NCI-H1092 (cell line): ENCODE measurements at places on chromosomes 2 and 18.

GRCh38 chr2:154740361-154740760 lies 41.9 kb downstream of the KCNJ3 start:
- DNase-seq: peak; percentile 10

DNA sequence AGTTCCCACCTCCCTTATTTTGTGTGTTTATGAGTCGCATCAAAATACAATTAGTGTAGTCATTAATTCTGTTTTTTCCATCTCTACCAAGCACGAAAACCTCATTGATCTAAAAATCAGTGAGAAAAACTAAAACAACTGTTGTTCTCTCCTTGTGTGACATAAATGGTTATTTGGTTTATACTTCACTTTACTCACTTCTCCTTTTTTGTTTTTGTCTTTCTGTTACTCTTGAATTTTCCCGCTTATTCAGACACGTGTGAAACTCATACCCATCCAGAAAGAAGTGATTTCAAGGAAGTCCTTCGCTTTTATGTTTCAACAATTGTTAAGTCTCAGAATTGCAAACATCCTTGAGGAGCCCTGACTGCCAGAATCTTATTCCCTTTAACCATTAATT lies 121.6 kb downstream of the EML6 start:
- no peak for DNase-seq

GRCh38 chr2:25585189-25585588 lies 88.2 kb downstream of the DTNB start:
- DNase-seq: no peak

GRCh38 chr2:150097901-150098531 lies 389.5 kb downstream of the RND3 start:
- DNase-seq: no peak

DNA sequence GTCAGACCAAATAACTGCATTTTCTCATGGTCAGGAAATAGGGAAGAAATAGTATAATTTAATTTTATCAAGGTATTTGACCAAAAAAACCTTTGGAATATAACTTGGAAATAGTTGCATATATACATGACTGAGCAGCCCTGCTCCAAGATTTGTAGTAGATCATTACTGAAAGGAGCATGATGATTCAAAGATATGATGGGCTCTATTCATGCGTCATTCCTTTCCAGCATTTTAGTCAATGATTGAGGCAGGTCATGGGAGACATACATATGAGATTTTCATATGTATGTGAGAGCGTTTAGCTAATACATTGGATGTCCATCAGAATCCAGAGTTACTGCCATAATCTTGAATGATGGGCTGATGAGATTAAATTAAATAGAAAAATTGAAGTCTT lies 74.5 kb downstream of the CAB39 start:
- no peak for DNase-seq

GRCh38 chr2:64698177-64698643 lies 44.5 kb upstream of the SERTAD2 start:
- DNase-seq: no peak

- no peak for DNase-seq
Measured at GRCh38 chr18:77461062-77461688, 211.5 kb downstream of the GALR1 start.

GRCh38 chr2:73855526-73855925 lies 26.8 kb downstream of the STAMBP start:
- no peak for DNase-seq

GRCh38 chr2:5720426-5720825 lies 28.2 kb downstream of the SOX11 start:
- DNase-seq: no peak

DNA sequence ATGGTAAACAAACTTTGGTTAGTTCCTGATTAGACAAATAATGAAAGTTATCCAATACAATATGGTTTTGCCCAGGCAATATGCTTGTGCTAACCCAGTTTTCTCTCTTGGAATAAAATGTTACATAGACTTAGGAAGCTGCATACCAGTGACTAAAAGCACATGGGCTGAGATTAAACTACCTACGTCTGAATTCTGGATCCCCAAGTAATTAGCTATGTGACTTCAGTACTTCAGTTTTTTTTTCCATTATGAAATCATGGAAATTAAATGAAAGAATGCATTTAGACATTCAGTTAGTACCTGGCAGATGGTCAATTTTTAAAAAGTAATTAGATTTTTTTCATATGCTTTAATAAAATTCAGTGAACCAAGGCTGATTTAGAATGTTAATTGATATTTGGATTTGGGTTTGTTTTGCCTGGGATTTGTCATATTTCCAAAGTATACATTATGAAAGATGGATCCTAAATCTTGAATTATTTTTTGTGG lies 213.9 kb downstream of the PTH2R start:
- DNase-seq: no peak

- no peak for DNase-seq
Measured at GRCh38 chr2:214560618-214561190, 149.8 kb downstream of the VWC2L start.

GRCh38 chr18:63848159-63848558 lies 39.3 kb upstream of the SERPINB2 start:
- DNase-seq: peak; percentile 59

- DNase-seq: no peak
Measured at GRCh38 chr18:58819051-58819450, 45.6 kb upstream of the ZNF532 start.

GRCh38 chr2:240512666-240513535 lies 44.9 kb downstream of the ANKMY1 start:
- DNase-seq: no peak

GRCh38 chr2:8508766-8509165 lies 173.1 kb upstream of the ID2 start:
- DNase-seq: no peak

DNA sequence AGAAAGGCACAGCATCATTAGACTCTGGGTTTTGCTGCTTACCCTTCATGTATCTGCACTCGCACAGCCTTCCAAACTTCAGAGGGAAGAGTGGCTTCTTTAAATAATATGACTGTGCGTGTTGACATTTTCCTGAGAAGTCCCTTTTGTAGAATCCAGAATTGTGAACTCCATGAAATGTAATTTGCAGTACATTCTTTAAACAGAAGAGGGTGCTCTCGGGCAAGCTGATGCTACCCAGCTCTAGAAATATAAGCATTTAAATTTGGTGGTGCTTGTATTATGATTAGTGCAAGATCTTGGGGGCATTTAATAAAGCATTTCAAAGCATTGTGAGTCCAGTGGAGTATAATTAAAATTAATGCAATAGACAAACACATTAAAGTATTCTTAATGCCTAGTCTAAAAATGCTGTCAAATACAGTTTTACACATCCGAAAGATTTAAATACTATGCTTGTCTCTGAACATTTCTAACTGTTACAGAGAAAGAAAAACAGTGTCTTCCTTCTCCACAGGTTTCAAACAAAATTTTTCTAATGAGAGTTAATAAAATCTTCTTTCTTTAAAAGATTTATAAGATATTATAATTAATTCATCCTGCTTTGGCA lies 17.3 kb upstream of the GTF2A1L start:
- DNase-seq: peak; percentile 2

DNA sequence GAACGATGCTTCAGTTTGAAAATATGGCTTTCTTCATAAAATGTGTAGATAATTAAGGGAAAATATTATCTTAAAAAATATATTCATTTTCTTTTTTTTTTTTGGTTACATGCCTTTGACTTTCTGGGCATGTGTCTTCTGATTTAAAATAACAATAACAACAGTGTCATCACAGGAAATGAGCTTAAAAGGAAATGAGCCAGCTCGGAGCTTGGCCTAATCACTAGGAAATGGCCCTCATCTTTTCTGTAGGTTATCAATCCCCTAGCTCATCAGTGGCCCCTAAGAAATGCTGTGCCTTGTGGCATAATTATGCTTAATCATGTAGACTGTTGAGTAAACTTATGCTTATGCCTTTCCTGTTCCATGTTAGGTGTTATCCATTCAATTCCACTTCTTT lies 141.8 kb upstream of the FHL2 start:
- DNase-seq: no peak

- DNase-seq: no peak
Measured at GRCh38 chr2:232892221-232892620, 22.2 kb downstream of the SNORC start.

DNA sequence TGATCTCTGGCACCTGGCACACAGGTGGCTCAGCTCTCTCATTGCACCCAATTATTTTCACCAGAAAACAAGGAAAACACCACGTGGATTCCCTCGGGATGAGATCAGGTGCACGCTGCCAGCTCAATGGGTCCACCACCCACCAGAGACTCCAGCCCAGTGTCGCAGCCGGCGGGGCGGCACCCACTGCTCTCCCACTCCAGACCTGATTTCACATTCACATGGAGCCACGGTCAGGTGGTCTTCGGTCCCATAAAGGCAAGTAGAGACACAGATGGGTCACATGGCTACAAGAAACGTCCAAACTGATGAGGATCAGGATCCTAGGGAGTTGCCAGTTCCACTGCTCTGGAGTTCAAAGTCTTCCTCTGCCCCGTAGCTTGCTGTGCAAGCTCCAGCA lies 217.6 kb downstream of the ANKRD30B start:
- DNase-seq: no peak

DNA sequence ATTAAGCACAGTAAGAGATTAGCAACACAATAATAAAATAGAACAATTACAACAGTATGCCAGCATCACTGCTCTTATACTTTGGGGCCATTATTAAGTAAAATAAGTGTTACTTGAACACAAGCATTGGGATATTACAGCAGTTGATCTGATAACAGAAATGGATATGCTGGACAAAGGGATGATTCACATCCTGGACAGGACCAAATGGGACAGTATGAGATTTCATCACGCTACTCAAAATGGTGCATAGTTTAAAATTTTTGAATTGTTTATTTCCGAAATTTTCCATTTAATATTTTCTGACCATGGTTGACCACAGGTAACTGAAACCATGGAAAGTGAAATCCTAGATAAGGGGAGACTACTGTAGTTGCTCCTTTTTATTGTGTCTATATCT lies 138.2 kb downstream of the UBR3 start:
- DNase-seq: no peak

DNA sequence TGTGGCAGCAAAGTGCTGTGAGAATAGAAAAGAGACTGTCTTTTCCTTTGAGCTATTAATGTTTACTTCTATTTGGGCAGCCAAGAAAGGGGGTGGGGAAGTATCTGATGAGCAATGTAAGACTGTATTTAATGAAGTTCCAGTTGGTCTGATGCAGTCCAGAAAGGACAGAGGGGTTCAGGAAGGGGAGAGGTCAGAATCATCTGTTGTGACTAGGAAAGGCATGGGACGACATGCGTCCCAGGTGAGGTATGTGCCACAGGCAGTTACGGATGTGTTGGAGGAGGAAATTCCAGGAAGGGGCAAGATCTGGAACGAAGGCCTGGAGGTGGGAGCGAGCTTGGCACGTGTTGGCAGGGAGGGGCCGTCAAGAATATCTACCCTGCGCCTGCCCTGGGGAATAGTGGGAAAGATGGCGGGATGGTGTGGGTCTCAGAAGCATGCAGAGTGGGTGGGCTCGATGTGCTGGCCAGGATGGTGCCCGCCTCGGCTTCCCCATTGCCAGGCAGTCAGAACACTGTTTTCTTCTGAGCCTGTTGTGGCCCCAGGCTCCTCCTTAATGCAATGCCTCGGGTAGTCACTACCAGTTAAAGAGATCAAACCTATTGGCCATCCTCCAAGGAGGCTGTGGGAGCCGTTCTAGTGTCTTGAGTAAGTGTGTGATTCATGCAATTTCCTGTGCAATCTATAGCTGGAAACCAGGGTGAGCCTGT lies 57.8 kb upstream of the TXNDC2 start:
- DNase-seq: no peak

- no peak for DNase-seq
Measured at GRCh38 chr2:55364189-55365055, 55.2 kb downstream of the CCDC88A start.

DNA sequence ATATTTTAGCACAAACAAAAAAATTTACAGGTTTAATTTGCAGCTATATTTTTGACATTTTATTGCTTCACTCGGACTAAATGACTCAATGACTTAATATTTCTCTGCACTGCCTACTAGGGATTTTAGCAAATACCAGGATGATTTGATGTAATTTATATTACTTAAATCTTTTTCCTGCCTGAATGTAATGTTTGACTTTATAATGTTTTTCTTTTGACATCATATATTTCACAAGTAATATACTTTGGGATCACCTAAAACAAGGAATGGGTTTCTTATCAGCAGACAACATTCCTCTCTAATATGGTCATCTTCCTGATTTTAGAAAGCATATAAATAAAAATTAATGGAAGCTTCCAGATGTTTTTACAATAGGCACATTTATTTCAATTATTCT lies 253.2 kb upstream of the EPC2 start:
- DNase-seq: no peak

DNA sequence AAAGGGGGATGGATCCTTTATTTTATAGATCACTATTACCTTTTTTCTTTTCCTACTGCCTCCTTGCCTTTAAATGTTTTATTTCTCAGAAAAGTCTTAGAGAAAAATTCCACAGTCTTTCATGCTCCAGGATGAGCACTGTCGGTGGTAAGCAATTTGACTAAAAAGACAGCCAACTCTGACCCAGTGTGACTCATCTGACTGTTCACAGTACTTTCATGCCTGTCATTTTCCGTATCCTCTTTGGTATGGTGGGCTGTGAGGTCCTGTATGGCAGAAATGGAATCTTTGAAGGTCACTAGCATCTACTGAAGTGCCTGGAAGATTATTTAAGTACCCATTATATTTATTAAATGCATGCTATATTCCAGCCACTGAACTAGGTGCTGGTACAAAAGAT lies 2.1 kb upstream of the RFTN2 start:
- DNase-seq: no peak

DNA sequence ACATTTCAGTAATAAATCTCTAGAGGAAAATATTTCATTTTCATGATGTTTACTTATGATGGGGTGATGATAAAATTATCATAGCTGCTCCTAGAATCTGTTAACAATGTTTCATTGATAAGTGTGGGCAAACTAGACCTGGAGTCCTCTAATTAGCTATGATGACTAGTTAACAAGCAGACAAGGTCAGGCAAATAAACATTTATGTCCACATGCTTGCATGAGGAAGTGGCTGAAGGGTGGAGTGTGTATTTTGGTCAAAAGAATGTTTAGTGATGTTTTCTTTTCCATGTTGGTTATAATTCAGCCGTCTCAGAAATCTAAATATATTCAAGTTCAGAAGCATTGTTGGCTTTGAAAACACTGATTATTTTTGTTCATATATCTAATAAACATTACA lies 99.9 kb upstream of the FN1 start:
- DNase-seq: no peak

DNA sequence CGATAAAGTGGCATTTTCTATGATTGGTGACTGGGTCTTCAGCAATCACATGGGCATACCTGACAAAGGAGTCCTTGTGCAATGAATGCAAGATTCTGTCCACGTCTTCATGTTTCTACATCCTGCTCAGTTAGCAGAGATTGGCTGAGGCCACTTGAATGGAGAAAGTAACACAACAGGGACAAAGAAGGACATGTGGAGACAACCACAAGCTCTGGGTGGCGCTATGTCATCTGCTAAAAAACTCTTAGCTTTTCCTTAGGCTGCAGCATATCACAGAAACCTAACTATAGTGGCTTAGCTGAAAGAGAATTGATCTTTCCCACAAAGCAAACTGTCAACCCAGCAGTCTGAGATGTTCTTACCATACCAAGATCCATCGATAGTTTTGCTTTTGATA lies 1109.7 kb downstream of the SOCS6 start:
- DNase-seq: peak; percentile 73
